Iris pigment epithelial cell (primary cell): ENCODE measurements at places on chromosomes 4 and X.

DNA sequence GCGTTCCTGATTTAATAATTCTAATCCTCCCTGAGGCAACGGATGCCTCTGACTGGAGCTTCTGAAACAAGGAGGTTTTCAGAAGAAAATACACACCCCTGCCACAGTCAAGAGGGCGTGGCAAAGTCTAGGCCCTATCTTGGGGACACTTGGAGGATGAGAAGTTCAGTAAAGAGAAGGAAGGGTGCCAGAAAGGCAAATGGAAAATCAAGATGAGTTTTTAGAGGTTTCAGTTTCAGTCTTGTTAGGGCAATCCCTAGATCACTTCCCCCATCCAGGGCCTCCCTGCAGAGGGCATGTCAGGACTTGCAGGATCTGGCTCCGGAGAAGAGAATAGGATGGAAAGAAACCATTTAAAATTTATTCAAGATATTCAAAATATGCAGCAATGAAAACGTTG lies 28.5 kb upstream of the FGF2 start:
- DNase-seq, result peak; percentile 98

GRCh38 chr4:120144634-120145033 lies 78.0 kb upstream of the MAD2L1 start:
- no peak for DNase-seq

- no peak for DNase-seq
Measured at GRCh38 chr4:83626245-83626836, 90.4 kb downstream of the GPAT3 start.

DNA sequence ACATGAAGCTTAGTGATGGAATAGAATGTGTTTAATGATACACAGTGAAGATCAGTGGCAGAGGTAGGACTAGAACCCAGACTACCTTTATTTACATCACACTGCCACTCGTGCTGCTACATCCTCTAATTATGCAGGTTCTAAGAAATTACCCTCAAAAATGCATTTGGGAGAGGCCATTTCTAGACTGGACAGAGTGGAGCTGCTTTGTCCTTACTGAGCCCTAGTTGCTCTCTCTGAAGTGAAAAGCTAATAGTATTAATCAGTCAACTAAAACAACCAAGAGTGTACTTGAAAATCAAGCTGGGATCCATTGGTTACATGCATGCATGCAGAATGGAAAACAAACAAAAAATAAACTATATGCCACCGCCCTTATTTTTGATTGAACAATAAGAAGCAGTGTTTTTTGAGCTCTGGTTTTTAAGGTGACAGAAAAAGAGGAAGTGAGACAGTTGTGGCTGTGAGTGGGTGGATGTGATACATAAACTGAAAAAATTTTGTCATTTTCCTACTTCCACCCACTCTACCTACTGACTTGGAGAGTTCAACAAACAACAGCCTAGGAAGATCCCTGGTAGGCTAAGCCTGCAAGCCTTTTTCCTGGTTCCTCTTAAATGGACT lies 6.8 kb upstream of the VSIG4 start:
- DNase-seq, result no peak

DNA sequence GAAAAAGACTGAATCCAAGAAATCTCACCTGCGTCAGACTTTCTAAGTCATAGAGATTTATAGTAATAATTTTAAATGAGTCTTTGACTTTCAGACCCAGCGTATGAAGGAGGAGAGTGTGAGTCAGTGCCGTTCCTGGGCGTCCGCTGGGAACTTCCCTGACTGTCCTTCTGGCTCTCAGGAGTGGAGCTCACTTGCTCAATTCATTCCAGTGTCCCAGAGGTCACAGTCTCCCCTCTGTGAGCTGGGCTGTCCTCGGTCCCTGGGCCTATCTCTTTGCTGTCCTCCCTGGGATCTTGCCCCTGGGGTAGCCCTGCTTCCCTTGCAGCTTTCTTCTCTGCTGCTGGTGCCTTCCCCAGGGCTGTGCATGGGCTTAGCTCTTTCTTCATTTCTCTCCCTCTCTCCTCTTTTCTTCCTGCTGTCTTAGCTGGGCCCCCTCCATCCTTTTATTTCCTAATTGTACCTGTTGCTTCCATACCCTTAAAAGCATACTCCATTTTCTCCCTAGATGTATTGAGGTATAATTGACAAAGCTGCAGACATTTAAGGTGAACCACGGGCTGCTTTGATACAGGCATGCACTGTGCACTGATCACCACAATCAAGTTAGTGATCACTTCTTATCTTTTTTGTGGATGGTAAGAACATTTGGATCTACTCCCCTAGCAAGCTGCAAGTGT lies 11.6 kb downstream of the SORBS2 start:
- DNase-seq, result no peak

GRCh38 chr4:13302876-13303275 lies 181.3 kb downstream of the RAB28 start:
- no peak for DNase-seq

GRCh38 chr4:107913283-107913899 lies 18.0 kb upstream of the CYP2U1 start:
- DNase-seq, result peak; percentile 73

GRCh38 chr4:110372485-110372884 lies 103.5 kb upstream of the ENPEP start:
- DNase-seq, result no peak

GRCh38 chr4:41660352-41660751 lies 88.2 kb downstream of the PHOX2B start:
- no peak for DNase-seq

GRCh38 chrX:54866609-54867008 lies 54.0 kb upstream of the TRO start:
- DNase-seq, result no peak

GRCh38 chrX:14220386-14220944 lies 190.8 kb upstream of the GEMIN8 start:
- DNase-seq, result no peak

- no peak for DNase-seq
Measured at GRCh38 chr4:7335344-7336066, 99.2 kb downstream of the PSAPL1 start.

DNA sequence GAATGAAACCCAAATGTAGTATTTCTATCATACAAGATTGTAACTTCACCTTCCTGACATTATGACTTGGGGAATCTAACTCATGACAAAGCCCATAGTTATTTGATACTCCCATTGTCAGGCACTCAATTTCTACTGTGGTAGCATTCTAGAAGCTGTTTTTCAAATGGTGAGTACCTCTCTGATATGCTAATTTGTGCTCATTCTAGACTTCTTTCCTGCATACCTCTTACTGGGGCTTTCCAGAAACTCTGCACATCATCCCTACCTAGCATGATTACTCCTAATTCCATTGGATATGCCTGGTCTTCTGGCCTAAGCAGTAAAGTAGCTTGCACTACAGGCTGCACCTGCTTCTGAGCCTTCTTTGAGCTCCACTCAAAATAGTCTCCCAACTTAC lies 50.4 kb upstream of the TMEM184C start:
- no peak for DNase-seq

- peak; percentile 54 for DNase-seq
Measured at GRCh38 chr4:119664168-119664907, 35.7 kb upstream of the PDE5A start.

DNA sequence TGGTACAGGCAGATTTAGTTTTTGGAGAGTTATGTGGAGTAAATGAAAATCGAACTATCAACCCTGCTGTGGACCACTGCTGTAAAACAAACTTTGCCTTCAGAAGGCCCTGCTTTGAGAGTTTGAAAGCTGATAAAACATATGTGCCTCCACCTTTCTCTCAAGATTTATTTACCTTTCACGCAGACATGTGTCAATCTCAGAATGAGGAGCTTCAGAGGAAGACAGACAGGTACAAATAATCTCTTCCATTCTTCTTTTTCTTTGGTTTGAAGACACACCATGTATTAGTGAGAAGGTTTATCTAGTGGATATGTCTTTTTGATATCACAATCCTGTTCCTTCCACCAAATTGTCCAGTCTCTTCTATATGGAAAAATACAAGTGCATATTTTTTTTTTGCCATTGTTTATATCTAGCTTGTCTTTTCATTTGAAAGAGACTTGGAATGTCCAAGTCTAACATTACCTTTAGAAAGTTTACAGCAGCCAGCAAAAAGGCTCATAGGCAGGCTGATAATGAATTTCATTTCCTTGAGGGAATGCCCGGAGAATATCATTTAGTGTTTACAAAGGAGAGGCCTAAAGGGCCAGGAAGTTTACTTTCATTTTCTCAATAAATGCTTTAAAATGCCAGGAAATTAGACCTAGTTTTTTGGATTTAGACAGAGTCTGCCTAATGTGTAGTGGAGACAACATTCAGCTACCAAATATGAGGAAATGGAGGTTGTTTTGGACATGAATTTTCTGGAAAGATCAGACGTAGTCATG lies 18.6 kb downstream of the AFM start:
- DNase-seq, result peak; percentile 8

DNA sequence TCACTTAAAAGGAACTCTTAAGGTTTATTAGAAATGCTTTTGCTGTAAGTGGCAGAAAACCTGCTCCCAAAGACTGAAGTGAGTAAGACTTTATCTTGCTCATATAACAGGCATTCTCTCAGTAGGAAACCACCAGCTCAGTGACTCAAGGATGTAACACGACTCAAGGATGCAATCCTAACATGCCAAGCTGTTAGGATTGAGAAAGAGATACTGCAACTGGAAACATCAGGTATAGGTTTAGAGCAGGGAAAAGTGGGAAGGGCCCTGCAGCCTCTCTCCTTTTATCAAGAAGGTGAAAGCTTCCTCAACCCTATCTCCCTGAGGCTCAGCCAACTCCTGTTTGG lies 11.9 kb upstream of the SLC9A7 start:
- peak; percentile 92 for DNase-seq

DNA sequence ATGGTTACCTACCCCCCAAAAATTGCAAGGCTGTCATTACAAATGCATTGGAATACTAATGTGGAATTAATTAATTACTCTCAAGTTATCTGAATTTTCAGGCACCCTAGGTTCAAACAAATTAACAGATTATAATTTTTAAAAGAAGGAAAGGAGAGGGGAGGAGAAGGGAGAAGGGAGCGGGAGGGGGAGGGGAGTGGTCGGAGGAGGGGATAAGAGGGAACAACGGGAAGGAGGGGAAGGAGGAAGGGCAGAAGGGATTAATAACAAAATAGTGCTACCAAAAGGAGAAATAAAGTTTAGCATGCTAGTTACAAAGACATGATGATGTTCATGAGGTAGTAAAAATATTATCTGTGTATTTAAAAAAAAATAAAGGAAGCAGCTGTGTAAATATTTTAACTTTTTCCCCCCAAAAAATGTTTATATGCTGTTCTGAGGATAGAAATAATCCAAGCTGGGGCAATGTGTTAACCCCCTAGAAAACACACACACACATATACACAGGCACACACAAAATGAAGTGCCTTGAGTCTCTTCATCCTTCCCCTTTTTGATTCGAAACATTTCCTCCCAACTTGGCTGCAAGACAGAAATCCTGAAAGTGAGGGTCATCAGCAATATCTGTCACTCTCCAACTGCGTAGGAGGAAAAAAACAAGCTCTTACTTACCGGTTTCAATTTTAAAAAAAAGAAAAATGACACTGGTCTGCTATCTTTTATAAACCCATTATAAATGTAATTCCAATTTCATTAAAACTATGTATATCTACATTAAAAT lies 58.8 kb downstream of the PPP3CA start:
- DNase-seq, result peak; percentile 54

DNA sequence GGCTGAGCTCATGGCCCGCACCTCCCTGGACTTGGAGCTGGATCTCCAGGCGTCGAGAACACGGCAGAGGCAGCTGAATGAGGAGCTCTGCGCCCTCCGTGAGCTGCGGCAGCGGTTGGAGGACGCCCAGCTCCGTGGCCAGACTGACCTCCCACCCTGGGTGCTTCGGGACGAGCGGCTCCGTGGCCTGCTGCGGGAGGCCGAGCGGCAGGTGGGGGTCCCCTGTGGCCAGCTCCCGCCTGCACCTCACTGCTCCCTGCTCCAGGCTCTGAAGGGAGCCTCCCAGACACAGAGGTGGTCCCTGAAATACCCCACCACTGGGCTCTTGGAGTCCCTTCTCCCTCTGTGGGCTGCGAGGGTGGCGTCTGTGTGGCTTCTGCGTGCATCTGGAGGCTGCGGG lies 18.0 kb upstream of the CLCN4 start:
- no peak for DNase-seq

GRCh38 chrX:154401045-154401799 lies 3.0 kb downstream of the RPL10 start:
- DNase-seq, result no peak

DNA sequence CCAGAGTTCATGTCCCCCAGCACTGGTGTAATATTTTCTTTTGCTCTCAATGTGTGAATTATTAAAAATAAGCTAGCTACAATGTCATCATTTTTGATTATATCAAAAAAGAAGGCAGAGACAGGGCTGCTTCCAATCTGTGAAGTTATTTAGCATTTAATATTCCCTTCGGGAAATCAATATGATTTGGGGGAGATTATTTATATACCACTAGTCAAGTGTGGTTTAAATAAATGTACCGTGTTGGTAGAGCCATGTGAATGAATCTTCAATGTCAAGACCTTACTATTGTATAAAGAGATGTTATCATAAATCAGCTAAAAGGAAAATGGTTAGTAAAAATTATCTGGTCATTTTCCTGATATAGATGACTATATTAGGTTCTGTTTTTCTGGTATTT lies 87.4 kb upstream of the MID1 start:
- no peak for DNase-seq

GRCh38 chr4:142598132-142598531 lies 248.0 kb downstream of the INPP4B start:
- DNase-seq, result peak; percentile 6

GRCh38 chr4:55183926-55184599 lies 58.7 kb upstream of the KDR start:
- peak; percentile 97 for DNase-seq

DNA sequence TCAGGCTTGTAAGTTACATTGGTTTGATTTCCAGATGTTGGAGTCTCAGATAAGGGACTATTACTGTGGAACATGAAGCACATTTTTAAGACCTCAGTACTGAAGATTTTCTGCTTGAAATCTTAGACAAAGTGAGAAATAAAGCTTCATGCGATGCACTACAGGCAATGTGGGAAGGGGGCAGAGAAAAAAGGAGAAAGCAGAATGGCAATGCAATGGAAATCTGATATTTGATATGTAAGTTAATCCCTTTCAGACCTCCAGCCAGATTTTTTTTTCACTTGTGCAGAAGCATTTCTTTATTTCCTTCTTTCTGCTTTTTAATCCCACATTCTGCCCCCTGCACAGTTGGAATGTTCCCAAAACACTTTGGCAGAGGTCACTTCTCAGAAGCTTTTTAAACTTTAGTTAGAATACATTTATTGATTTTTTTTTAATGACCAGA lies 174.3 kb downstream of the ADGRL3 start:
- peak; percentile 75 for DNase-seq

DNA sequence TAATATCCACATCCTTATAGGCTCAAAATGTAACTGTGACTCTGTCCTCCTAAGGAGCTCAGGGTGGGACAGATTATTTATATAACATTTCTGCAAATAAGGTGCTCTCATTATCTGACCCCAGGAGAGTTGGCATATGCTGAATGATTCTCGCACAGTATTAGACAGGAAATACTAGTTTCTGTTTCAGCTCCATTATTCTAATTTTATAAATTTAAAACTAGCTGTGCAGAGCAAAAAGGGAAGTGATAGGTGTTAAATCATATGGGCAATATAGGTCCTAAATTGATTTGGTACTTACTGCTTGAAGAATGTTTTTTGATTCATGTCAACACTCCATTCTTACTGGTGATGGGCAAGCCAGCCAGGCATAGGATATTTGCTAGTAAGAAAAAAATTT lies 141.5 kb downstream of the GLRA2 start:
- no peak for DNase-seq

GRCh38 chrX:49838374-49838773 lies 9.3 kb downstream of the PAGE4 start:
- DNase-seq, result peak; percentile 22
